Fibroblast of the conjunctiva (primary cell): ENCODE measurements at places on chromosomes 1 and 21.
A peak's percentile ranks its signal among the peaks of the same experiment; 100 is the strongest.

GRCh38 chr1:9118186-9118585 is 10.7 kb downstream of the GPR157 start:
- no peak for DNase-seq

GRCh38 chr1:97875996-97876395 is 44.8 kb downstream of the DPYD start:
- peak; percentile 13 for DNase-seq

DNA sequence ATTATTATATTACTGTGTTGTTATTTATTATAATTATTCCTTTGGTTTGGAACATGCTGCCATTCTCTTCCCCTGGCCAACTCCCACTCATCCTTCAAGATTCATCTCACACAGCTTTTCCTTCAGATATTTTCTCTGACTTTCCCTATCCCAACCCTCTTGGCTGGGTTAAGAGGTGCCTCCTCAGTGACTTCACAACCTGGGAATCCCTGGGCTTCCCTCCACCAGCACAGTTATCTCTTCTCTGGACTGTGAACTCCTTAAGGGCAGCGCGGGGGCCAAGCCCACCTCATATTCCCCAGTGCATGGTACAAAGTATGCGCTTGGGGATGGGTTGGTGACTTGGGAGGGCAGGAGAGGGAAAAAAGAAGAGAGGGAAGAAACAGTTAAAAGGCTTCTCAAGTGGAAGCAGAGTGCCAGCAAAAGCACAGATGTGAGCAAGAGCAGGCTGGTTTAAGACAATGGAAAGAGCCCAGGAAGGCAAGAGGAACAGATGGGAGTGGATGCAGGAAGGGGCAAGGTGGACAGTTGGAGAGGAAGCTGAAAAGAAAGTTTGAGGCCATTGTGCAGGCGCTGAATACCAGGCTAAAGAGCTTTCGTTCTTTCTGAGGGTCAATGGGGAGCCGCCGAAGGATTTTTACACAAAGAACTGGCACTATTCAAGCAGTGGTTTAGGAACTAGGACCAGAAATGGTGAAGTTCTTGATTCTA is 132.3 kb downstream of the BEND5 start:
- no peak for DNase-seq

GRCh38 chr1:185488808-185489207 is 171.8 kb upstream of the IVNS1ABP start:
- no peak for DNase-seq

DNA sequence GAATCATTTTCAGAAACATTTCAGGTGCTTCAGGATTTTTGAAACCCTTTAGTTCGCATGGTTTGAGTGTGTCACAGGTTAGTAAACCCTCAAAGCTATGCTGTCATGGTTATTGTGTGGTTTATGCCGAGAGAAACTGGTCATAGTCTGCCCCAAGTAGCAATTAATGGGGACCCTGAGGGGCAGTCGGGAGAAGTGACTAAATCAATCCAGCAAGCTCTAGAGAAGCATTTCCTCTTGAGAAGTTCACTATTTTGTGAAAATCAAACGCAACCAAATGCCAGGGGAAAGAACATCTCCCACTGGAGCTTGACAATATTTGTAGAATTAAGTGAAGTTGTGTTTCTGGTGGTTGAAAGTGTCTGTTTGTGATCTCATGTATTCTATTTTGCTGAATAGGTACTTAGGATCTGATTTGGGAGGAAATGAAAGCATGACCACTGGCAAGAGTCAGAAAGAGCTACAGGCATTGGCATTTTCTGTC is 63.0 kb upstream of the BACH1 start:
- no peak for DNase-seq

GRCh38 chr1:68185743-68186142 is 46.6 kb downstream of the WLS start:
- no peak for DNase-seq

DNA sequence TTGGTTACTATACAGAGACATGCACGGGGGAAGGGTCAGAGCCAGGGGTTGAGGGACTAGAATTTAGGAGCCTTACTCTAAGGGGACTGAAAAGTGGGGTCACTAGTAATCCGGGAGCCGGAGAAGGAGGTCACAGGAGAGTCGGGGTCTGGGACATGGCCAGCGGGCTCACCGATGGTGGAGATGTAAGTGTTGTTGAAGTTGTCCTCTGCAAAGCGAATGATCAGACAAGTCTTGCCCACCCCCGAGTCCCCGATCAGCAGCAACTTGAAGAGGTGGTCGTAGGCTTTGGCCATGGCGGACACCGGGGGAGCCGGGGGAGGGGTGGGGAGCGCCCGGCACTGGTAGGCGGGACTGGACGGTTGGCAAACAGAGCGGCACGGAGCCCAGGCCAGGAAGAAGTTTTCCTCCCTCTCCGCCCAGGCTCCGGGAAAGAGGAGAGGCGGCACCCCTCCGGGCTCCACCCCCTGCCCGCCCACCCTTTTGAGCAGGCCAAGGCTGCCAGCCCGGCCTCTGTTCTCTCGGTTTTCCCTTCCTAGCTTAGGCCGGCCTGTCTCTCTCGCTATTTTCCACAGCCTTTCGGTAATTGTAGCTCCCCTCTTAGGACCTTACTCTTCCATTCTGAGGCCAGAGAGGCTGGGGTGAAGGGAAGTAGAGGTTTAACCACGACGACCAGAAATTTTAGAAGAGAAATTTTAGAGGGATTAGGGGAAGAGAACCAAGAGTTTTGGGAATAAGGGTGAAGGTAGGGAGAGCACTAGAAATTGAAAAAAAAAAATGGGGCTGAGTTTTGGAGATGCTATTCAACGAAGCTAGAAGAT is at the start of gene RAB13:
RAB13 (minus strand) TSS at position 399 of the 821 bp plus-strand sequence; CDS start at position 296, 103 bp downstream.
- DNase-seq: peak; percentile 82

DNA sequence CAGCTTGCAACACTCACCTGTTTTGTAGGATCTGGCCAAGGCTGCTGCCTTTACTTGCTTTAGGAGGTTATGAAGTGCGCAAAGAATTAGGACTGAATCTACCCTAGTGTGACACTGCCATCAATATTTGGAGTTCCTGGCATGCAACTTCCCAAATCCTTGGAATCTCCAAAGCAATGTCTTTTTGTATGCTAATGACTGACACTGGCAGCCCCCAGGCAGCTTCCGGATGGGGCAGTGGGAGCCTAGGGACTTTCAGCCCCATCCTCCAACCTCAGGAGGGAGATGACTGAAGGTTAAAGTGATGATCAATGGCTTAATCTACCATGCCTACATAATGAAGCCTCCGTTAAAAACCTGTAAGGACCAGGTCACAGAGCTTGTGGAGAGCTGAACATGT is 5.5 kb downstream of the RCC2 start:
- DNase-seq: no peak

DNA sequence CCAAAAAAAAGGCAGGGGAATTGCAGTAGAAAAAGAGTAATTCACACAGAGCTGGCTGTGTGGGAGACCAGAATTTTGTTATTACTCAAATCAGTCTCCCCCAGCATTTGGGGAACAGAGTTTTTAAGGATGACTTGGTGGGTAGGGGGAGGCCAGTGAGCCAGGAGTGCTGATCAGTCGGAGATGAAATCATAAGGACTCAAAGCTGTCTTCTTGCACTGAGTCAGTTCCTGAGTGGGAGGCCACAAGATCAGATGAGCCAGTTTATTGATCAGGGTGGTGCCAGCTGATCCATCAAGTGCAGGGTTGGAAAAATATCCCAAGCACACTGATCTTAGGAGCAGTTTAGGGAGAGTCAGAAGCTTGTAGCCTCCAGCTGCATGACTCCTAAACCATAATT is 23.7 kb upstream of the EDARADD start:
- no peak for DNase-seq

DNA sequence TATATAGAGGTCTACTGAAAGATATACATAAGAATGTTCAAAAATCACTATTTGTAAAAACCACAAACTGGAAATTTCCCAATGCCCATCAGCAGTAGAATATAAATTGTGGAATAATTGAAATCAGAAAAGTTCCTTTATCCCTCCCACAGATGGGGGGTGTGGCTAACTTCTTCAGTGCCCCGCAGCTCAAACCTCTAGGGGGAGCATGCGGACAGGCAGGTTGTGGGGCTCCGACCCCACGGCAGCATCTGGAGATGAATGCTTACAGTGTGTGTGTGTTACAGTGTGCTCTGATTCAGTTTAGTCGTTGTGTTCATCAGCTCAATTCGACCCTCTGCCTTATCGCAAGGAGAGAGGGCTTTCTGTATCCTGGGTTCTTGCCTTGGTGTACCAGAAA is 262.1 kb upstream of the LRRC7 start:
- no peak for DNase-seq

- no peak for DNase-seq
Measured at GRCh38 chr1:213103377-213104306, 52.6 kb downstream of the RPS6KC1 start.

- DNase-seq: peak; percentile 1
Measured at GRCh38 chr1:58402444-58402843, 144.1 kb downstream of the OMA1 start.

GRCh38 chr1:90402893-90403849 is 313.9 kb downstream of the BARHL2 start:
- DNase-seq: peak; percentile 93

- DNase-seq: no peak
Measured at GRCh38 chr1:93623436-93623835, 58.2 kb downstream of the BCAR3 start.

DNA sequence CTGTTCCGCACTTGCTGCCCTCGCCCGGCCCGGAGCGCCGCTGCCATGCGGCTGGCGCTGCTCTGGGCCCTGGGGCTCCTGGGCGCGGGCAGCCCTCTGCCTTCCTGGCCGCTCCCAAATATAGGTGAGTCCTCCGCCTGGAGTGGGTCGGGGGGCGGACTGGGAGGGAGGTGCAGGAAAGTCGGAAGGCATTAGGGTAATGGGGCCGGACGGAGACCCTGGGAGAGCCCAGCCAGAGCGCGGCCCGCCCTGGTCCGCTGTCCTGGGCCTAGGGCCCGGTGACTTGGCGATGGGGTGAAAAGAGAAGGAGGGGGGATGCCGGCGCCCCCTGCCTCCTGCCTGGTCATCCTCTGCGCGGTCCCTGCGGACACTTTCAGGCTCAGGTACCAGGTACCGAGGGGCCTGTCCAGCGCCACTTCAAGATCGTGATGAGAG is 243 bp downstream of the ADAM15 start:
- no peak for DNase-seq

- DNase-seq: no peak
Measured at GRCh38 chr1:10909697-10910680, 102.5 kb upstream of the TARDBP start.

- no peak for DNase-seq
Measured at GRCh38 chr1:44641126-44642102, 32.9 kb downstream of the TMEM53 start.

- DNase-seq: no peak
Measured at GRCh38 chr1:38567401-38567800, 292.2 kb downstream of the RRAGC start.

DNA sequence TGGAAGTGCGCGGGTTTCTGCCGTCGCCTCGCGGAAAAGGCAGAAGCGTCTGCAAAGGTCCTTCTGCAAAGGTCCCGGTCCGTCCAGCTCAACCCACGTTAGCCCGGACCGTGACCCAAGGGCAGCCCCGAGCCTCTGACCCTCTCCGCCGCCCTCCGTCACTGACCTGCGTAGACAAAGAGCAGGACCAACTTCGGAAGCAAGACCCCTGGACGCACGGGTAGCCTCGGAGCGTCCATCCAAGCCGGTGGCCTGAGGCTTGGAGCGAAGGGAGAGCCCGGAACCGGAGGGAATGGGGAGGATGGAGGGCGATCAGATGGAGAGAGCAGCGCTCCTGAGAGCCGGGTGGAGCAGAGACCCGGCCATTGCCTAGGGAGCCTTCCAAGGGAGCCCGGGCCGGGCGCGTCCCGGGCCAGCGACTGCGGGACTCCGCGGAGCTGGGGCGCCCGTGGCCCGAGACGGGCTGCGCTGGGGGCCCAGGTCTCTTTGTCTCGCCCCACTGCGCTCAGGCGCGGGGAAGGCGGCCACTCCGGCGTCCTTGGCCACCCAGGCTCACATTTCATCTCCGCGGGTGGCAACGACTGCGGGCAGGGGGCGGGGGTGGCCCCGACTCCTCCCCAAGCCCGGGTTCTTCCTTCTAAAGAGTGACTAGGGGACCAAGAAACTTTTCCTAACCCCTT is at the start of gene CYYR1:
CYYR1 (minus strand) TSS at position 585 of the 680 bp plus-strand sequence; CDS start at position 239, 346 bp downstream.
- DNase-seq: no peak

- DNase-seq: no peak
Measured at GRCh38 chr1:92711473-92712165, 73.3 kb downstream of the EVI5 start.

GRCh38 chr1:218459450-218459849 is 114.3 kb downstream of the TGFB2 start:
- DNase-seq: no peak

- DNase-seq: no peak
Measured at GRCh38 chr1:240619906-240620621, 8.1 kb upstream of the GREM2 start.

- DNase-seq: no peak
Measured at GRCh38 chr21:43676391-43676790, 17.0 kb downstream of the RRP1B start.
